H1 (cell line): ENCODE measurements at places on chromosomes 16 and 17.
A peak's percentile ranks its signal among the peaks of the same experiment; 100 is the strongest.

GRCh38 chr16:64736857-64737256 is 385.0 kb downstream of the CDH11 start:
- H3K4me1 ChIP-seq = no peaks in the 10 kb centered on the region
- H3K36me3 ChIP-seq = no peaks in the 10 kb centered on the region
- H3K4me3 ChIP-seq = no peak overlapping the region

DNA sequence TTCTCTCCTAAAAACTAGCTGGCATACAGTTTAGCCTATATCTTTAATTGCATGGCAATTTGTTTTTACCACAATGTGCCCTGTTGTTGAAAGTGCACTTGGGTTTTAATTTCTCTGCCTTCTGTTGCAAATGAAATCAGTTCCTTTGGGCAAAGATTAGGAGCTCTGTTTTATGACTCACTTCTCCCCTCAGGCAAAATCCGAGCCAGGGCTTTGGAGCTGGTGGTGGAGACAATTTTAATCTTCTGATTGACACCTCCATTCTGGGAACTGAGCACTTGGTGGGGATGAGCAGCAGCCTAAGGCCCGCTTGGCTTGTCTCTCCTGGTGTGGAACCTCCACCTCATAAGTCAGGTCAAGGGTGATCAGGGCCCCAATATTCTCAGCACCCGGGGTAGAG is 13.3 kb upstream of the MYH8 start:
- no peaks in the 10 kb centered on the region for H3K4me1 ChIP-seq
- no peak for DNase-seq
- H3K4me3 ChIP-seq = no peak overlapping the region
- H3K36me3 ChIP-seq = no peaks in the 10 kb centered on the region

DNA sequence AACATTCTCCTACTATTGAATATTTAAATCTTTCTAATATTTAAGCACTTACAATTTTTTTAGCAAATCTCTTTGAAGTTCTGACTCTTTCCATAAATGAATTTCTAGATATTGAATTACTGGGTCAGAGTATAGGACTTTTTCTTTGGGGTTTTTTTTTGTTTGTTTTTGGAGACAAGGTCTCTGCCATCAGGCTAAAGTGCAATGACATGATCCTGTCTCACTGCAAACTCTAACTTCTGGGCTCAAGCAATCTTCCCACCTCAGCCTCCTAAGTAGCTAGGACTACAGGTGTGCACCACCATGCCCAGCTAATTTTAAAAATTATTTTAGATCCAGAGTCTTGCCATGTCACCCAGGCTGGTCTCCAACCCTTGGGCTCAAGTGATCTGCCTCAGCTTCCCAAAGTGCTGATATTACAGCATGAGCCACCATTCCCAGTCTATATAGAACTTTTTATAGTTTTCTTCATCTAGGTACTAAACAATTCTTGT is 24.9 kb downstream of the PIGL start:
- no peaks in the 10 kb centered on the region for H3K27me3 ChIP-seq
- no peak overlapping the region for H3K4me3 ChIP-seq
- no peak for DNase-seq
- H3K4me1 ChIP-seq = peaks cover 3% of the 10 kb centered on the region; the same call in 1 of the 2 replicates
- H3K27ac ChIP-seq = no peak overlapping the region

DNA sequence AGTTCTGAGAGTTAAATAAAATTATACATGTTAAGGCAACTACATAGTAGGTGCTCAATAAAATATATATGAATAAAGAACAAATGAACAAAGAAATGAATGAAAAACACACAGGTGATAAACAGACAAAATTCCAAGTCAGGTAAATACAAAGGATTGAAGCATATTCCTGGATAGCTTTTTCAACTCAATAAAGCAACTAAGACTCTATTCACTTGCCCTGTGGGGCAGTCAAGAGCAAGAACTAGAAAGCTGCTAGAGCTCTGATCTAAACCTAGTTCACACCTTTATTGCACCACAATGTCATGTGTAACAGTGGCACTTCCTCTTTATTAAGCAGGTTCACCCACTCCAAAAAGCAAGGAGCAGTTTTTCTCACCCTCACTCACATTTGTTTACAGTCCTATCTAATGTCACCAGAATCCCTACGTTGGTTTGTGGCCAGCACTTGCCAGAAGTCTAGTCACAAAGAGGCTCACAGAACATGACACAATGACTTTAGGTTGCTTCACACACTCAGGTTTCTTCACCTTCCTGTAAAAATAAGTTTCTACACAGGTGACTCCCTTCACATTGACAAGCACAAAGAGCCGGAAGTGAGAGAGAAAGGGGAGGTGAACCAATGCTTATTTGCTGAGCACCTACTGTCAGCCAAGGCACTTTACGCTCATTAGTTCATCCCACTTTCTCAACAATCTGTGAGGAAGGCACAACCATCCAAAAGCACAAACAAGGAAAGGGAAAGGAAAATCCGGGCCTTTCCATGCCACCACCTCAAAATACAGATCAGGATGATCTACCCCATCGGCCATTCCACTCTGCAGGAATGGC is 70.8 kb downstream of the XPO6 start:
- H3K36me3 ChIP-seq = peaks cover 14% of the 10 kb centered on the region; the same call in 1 of the 2 replicates
- no peaks in the 10 kb centered on the region for H3K27me3 ChIP-seq
- no peak overlapping the region for H3K4me3 ChIP-seq
- H3K4me1 ChIP-seq = no peaks in the 10 kb centered on the region; the same call in 1 of the 2 replicates
- no peak for DNase-seq

DNA sequence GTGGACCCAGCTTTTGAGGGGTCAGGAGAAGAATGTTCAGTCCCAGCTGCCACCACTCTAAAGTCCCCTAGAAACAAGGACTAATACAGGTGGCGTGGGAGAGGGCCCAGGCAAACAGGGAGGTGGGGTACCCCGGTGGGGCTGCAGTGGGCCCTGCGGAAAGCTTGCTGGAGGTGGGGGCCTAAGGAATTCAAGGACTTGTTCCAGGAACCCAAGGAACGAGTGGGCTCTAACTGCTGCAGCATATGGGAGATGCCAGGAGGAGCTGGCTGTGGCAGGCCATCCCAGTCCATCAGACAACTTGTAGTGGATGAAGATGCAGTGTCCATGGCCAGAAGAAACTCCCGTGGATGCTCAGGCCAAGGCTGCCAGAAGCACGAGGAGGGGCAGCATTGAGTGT is 10.6 kb downstream of the SNX20 start:
- no peaks in the 10 kb centered on the region for H3K27me3 ChIP-seq
- no peak for DNase-seq
- no peaks in the 10 kb centered on the region; the same call in 1 of the 2 replicates for H3K4me1 ChIP-seq

DNA sequence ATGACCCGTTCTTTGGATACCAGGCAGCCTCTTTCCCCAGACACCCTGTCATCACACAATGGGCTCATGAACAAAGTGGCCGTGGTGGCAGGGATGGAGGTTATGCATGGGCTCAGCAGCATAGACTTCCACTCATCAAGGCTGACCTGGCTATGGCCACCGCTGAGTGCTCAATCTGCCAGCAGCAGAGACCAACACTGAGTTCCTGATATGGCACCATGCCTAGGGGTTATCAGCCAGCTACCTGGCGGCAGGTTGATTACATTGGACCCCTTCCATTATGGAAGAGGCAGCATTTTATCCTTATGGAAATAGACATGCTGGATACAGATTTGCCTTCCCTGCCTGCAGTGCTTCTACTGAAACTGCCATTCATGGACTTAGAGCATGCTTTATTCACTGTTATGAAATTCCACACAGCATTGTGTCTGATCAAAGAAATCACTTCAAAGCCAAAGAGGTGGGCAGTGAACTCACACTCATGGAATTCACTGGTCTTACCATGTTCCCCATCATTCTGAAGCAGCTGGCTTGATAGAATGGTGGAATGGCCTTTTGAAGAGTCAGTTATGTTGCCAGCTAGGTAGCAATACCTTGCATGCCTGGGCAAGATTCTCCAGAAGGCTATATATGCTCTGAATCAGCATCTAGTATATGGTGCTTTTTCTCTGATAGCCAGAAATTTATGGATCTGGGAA is 160.6 kb downstream of the PRKCB start:
- no peak for DNase-seq
- no peaks in the 10 kb centered on the region for H3K36me3 ChIP-seq
- H3K27me3 ChIP-seq = no peaks in the 10 kb centered on the region
- no peak overlapping the region for H3K27ac ChIP-seq

DNA sequence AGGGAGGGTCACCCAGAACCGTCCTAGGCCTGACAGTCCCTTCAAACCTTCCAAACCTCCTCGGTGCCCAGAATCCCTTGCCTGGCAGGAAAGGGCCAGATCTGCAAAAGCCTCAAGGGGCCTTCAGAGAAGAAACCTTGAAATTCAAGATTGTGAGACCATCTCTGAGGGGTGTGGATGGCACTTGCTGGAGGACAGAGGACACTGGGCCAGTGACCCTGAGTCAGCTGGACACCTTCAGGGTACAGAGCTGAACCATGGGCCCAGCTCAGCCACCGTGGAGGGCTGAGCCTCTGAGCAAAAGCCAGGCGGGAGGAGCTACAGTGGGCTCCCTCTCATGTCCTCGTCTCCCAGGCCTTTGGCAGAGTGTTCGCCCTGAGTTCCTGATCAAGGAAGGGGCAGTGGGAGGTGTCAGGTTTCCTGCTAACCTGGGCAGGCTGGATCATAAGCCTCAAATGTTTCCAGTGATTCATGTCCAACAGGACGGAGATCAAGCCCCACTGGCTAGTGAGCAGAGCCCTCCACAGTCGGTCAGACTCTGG is 3.0 kb downstream of the PDILT start:
- no peaks in the 10 kb centered on the region for H3K36me3 ChIP-seq
- H3K27me3 ChIP-seq = no peaks in the 10 kb centered on the region

GRCh38 chr16:57538235-57538721 is 1.9 kb upstream of the CCDC102A start:
- H3K27me3 ChIP-seq = no peaks in the 10 kb centered on the region
- peaks cover 13% of the 10 kb centered on the region for H3K4me1 ChIP-seq
- DNase-seq = no peak
- H3K27ac ChIP-seq = no peak overlapping the region
- H3K4me3 ChIP-seq = no peak overlapping the region

GRCh38 chr16:14531101-14531500 is 99.0 kb downstream of the PARN start:
- H3K27ac ChIP-seq = no peak overlapping the region
- H3K27me3 ChIP-seq = no peaks in the 10 kb centered on the region
- no peak for DNase-seq
- H3K36me3 ChIP-seq = no peaks in the 10 kb centered on the region

DNA sequence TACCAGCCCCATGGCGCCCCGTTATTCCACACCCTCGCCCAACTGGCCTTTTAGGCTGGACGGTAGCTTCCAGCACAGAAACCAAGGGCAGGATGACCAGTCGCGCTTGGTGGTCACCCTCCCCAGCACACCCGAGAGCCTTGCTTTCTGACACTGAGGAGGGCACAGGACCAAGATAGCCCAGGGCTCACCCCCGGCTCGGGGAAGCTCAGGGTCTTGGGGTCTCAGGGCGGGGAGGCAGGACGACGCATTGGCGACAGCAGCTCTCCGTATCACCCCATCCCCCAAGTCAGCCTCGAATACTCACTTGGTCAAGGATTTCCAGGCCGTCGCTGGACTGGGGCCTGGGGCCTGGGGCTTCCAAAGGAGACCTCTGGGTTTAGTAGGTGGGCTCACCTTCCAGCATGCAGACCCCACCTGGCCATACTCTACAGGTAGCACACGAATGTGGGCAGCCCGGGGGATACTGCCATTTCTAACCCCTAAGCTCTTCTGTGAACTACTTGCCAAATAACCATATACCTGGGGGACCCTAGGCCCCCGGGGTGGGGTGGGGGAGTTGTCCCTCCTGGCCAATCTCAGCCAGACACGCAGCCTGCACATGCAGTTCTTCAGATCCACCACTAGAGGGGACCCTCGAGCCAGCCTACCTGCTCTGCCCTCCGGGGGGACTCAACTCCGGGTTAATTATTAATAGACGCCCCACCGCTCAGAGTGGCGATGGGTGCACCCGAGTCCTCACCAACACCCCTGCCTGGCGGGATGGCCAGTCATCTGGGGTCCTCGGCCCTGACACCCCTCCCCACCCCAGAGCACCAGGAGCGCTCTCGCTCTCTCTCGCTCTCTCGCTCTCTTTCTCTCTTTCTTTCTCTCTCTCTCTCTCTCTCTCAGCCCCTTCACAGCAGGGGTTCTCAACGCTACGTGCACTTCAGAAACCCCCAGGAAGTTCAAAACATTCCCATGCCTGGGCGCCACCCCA is 30.0 kb downstream of the TBC1D16 start:
- H3K27me3 ChIP-seq = no peaks in the 10 kb centered on the region
- H3K27ac ChIP-seq = 0 out of 2 replicates have a peak overlapping the region, but pooled peaks have one; percentile 15

DNA sequence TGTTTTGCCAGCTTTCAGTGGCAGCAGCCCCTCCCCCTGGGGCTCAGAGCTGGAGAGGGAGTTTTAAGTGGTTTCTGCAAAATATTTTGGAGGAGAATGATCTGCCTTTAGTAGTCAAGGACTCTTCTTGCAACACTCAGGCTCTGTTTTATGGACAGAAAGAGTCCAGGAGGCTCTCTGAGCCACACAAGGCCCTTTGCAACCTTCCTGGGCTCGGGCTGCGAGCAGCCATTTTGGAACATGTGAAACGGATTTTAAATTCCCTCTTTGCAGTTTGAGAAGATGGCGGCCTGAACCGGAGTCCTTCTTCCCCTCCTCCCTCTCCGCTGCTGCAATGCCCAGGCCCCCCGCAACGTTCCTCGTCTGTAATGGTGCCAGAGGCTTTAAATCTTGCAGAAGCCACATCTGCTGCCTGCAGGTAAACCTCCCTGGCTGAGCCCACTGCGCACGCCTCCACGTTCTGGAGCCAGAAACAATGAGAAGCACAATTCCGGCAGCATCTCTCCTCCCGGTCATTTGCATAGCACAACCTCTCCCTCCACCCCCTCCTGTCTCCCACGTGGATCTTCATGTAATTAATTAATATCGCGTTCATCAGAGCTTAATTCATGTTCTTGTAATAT is 386.1 kb downstream of the SEC14L1 start:
- no peak overlapping the region for H3K27ac ChIP-seq
- DNase-seq = no peak
- H3K4me3 ChIP-seq = no peak overlapping the region

DNA sequence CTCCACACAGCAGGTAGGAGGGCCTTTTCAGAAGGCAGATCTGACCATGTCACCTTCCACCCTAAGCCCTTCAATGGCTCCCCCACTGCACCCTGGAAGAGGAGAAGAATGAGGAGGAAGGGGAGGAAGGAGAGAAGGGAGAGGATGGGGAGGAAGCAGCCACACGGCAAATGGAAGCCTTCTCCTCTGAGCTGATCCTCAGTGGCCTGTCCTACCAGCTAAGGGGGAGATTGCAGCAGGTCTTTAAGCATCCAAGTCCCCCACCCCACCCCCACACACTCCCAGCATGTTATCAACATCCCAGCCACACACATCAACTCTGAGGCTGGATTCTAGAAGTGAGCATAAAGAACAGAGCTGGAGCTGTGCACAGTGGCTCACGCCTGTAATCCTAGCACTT is 46.2 kb upstream of the RBFOX3 start:
- no peak for DNase-seq
- no peaks in the 10 kb centered on the region for H3K36me3 ChIP-seq
- no peak overlapping the region for H3K27ac ChIP-seq
- no peak overlapping the region for H3K4me3 ChIP-seq

- no peak for DNase-seq
- no peak overlapping the region for H3K4me3 ChIP-seq
- H3K4me1 ChIP-seq = no peaks in the 10 kb centered on the region
- H3K27me3 ChIP-seq = no peaks in the 10 kb centered on the region; the same call in 1 of the 2 replicates
- no peak overlapping the region for H3K27ac ChIP-seq
- no peaks in the 10 kb centered on the region for H3K36me3 ChIP-seq
Measured at GRCh38 chr17:42872251-42872965, 21.4 kb downstream of the AOC3 start.
